ENCODE measurements at places on chromosomes 5 and 9. TPM values are rescaled to one million over a fixed set of nuclear protein-coding genes. Genes with fewer than 3 reads are reported as not detected.

DNA sequence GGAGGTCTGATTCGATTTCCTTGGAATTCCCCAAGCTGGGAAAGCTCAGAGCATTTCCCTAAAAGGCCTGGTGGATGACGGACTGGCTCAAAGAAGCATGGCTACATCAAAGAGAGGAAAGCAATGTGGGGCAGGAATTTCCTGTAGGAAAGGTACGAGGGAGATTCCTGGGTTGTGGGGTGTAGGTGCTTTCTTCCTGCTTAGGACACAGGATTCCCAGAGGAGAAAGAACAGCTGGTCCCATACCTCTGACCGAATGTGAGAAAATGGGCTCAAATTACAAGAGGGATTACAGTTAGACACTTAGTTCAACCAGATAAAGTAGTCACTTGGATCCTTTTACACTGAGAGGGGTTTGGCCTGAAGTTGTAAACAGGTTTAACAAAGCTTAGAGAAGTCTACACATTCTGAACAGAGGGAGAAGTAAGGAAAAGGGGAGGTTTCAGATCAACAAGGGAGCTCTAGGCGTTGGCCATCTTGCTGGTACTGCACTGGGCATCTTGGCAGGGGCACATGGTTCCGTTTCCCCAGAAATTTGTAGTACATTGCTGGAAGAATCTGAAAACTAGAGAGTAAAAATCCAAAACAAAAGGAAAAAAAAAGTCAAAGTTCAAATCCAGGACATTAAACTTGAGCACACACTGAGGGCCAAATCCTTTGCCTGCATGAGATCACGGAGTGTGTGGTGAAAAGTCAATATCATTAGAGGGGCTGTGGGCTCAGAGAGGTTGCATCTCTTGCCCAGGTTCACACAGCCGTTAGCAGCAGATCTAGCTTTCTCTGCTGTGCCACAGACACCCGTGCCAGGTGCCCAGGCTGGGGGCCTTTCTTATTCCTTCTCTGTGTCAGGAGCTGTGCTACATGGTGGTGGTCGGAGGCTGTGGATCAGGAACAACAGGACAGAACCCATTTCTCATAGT, 171.3 kb downstream of the RGS3 start:
- peak; percentile 38 for DNase-seq

- no peak for DNase-seq
These were observed 195.3 kb downstream of the DTWD2 start for GRCh38 chr5:118793091-118793490.

- DNase-seq: no peak
These were observed 104.8 kb upstream of the ERCC6L2 start for GRCh38 chr9:95770653-95771131.

- no peak for DNase-seq
These were observed 76.2 kb downstream of the ARHGAP26 start for GRCh38 chr5:142846406-142846805.

GRCh38 chr5:1548702-1549474, 25.1 kb upstream of the LPCAT1 start:
- DNase-seq: peak; percentile 76

- no peak for DNase-seq
These were observed 2.2 kb upstream of the RGS3 start for GRCh38 chr9:113461285-113461684.

GRCh38 chr9:109766351-109766750, 13.6 kb upstream of the PALM2AKAP2 start:
- no peak for DNase-seq

DNA sequence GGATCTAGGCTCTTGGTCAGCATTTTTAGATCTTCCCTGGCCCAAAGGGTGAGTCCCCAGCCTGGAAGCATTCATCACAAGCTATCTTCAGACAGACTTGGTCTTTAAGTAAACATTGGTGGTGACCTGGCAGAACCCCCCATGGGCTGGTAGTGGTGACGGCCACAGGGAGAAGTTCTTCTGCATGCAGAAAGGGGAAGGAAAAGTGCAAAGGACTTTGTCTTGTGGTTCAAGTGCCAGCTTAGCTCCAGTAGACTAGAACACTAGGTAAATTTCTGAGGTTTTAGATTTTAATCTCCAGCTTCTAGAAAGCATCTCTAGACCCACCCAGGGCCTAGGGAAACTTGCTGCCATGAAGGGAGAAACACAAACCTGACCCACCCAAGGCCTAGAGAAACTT, 584.0 kb downstream of the CHSY3 start:
- no peak for DNase-seq

- peak; percentile 29 for DNase-seq
These were observed 6.0 kb upstream of the NEK6 start for GRCh38 chr9:124251605-124252378.

- no peak for DNase-seq
These were observed 49.1 kb upstream of the TEK start for GRCh38 chr9:27059907-27060306.

- DNase-seq: no peak
These were observed 16.4 kb downstream of the FAXDC2 start for GRCh38 chr5:154834053-154834452.

- DNase-seq: no peak
These were observed 68.6 kb downstream of the XRCC4 start for GRCh38 chr5:83145882-83146331.

DNA sequence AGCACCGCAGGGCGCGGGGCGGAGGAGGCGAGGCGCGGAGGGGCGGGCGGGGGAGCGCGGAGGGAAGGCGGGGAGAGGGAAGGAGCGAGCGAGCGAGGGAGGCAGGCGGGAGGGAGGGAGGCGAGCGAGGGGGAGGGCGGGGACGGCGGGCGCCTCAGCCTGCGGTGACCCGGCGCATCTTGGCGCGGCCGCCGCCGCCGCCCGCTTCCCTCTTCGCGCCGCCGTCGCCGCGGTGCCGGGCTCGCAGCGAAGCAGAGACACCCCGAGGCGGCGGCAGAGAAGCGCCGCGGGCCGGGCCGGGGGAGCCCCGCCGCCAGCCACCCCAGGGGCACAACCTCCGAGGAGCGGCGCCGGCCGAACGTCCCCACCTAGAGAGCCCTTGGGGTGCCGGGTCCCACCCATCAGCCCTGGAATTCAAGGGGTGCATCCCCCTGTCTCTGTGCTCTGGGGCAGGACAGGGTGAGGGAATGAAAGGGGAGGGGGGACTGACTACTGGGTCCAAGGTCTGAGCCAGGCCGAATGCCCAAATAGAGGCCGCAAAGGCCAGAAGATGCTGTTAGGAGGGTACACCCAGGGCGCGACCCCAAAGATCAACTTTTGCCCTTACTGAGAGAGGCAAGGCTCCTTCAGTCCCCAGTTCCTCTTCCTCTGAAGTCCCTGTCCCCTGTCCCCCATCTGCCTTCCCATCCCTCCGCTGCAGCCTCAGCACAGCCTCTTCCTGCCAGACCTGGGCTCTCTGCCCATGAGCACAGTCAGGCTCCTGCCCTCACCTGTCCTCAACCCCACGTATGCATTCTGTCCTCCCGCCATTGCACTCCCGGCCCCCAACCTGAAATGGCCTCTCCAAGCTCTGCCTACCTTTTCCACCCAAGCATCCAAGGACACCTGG, at the start of gene ADAMTS2:
Gene ADAMTS2 (minus strand): TSS at position 29 of the 889 bp plus-strand sequence. CDS start 133 bp downstream, outside the sequence.
- DNase-seq: peak; percentile 74

GRCh38 chr5:111603446-111603827, 91.1 kb upstream of the STARD4 start:
- no peak for DNase-seq

GRCh38 chr5:180049185-180049548, 22.4 kb downstream of the RNF130 start:
- DNase-seq: no peak

- no peak for DNase-seq
These were observed 44.8 kb downstream of the VCAN start for GRCh38 chr5:83516377-83516776.

DNA sequence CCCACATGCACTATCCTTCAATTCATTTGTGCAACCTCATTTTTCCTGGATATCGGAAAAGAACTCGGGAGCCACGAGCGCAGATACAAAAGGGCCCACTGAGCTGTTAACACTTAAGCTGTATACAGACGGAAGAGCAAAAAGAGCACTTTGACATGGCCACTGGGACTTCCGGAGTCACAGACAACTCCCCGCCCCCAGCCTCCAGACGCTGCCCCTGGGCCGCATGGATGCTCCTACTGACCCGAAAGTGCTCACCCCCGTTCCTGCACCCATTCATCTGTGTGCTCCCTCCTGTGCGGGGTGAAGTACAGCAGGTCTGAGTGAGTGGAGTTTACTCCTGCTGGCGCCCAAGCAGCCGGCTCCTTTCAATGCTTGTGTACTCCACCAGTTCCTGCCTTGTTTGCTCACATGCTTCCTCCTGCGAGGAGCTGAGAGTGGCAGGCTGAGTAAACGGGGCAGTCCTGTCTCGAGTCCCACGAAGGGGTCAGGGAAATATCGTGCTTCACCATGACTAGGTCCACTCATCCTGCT, 901.0 kb upstream of the CTNND2 start:
- DNase-seq: no peak

DNA sequence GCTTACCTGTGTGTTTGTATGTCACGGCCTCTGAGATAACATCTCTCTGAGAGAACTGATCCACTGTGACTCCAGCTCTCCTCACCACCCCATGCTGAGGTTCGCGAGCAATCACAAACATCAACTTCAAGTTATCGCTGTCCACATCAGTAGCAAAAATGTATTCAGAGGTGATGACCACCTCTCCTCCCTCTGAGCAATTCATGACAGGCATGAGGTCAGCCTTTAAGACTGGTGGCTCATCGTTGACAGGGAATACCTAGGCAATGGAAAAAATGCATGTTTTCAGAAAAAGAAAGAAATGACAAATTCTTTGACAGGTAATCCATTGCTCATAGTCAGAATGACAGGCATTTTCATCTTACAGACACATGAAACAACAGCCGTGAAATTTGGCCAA, 90.3 kb upstream of the CER1 start:
- no peak for DNase-seq

DNA sequence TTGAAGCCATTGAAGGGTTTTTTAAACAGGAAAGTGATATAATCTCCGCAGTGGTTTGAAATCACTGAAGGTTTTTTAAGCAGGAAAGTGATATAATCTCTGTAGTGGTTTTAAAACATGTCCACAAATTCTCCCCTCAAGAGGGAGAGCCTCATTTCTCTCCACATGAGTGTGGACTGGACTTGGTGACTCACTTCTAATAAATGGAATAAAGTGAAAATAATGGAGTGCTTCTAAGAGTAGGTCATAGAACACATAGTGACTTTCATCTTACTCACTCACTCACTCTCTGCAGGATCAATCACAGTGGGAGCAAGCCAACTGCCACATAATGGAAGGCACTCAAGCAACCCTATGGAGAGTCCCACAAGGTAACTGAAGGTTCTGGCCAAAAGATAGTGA, 12.0 kb downstream of the CTNNAL1 start:
- no peak for DNase-seq

DNA sequence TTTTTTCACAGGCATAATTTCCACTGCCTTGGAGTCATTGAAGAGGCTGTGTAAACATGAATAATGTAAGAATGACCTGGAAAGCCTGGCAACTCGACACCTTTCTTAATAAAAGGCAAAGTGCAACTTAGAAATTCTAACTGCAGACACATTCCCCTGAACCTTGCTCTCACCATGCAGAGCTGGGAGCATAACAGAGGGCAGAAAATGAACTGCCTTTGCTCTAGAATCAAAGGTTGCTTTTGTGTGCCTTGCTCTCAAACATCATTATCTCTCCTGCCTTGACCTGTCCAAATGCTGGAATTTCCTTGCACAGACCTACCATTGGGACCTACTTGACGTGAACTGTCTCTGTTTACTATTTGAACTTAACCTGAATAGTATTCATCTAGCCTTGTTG, 462.0 kb upstream of the ZNF462 start:
- DNase-seq: no peak

DNA sequence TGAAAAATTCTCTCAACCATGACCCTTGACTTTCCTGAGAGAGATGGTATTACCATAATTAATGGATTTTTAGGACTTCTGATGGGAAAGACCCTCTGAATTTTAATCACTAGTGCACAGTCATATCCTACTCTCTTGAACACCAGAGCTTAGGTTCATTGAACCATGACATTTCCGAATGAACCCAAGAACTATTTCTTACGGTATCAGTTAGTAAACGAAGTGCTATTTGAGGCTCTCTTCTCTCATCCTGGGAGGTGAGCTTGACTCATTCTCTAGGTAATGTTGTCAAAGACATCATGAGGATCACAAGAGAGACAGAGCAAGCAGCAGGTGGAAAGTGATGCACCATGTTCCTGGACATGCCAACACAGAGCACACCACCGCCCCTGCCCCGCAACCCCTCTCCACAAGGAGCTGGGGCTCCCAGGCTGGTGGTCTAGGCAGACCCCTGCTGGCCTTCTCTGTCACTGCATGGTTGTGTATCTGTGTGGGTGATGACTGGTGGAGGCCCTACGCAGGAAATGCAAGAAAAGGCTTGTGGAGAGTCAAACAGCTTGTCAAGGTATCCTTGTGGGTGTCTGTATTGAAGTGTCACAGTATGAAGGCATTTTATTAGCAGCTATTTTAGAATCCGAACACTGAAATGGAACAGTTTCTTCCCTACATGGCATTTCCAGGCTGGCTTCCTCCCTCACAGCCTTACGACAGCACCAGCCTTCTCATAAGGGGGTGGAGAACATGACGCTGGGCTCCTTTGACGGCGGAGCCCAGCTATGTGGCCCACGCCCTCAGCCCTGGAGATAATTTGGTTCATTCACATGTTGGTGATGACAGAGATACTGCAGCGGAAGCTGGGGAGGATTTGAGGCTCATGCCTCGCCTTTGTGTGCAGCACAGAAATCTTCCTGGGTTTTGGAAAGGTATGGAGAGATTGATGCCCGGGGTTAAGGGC, 297.6 kb downstream of the NTRK2 start:
- no peak for DNase-seq

DNA sequence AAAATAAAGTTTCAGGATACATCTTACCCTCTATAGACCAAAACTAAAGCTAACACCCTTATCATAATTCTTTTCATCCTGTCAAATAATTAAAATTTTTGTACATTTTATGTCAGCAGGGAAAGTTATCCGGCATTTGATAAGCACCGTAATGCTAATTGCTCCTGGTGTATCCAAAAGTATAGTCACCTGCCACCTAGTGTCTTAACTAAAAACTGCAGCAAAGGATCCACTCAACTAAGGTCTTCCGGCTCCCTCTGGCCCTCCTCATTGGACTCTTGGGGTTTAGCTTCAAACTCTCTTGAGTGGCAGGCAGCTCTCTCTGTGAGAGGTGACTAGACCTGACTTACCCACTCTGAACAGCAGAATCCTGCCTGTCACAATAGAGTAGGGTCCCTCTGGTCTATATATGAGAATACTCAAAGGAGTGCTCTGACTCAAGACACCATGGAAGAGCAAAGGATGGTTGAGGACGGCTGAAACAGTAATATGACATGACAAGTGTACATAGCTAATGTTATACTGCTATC, 60.4 kb upstream of the CAST start:
- DNase-seq: no peak

GRCh38 chr5:165014439-165014838, 1509.0 kb downstream of the MAT2B start:
- DNase-seq: no peak

- DNase-seq: no peak
These were observed 56.7 kb upstream of the ACTBL2 start for GRCh38 chr5:57539281-57539701.

- no peak for DNase-seq
These were observed 41.5 kb downstream of the SH3PXD2B start for GRCh38 chr5:172412724-172413286.

Gene ATOSB
- 39.7 TPM for total RNA-seq

Gene SPATA31E1
- not detected for total RNA-seq

Gene MVB12B
- total RNA-seq: 13.1 TPM

Gene DDX31
- 11.3 TPM for total RNA-seq

Gene MYOT
- not detected for total RNA-seq

Gene HARS2
- total RNA-seq: 27.4 TPM

Gene PCSK1
- not detected for total RNA-seq

Gene NIPSNAP3A
- 33.2 TPM for total RNA-seq

Gene PTCD2
- total RNA-seq: 14.5 TPM
